Esophagus muscularis mucosa (tissue), 4 donors: ENCODE measurements at places on chromosomes 2 and 18. TPM values are rescaled to one million over a fixed set of nuclear protein-coding genes. Genes with fewer than 3 reads are reported as not detected.

DNA sequence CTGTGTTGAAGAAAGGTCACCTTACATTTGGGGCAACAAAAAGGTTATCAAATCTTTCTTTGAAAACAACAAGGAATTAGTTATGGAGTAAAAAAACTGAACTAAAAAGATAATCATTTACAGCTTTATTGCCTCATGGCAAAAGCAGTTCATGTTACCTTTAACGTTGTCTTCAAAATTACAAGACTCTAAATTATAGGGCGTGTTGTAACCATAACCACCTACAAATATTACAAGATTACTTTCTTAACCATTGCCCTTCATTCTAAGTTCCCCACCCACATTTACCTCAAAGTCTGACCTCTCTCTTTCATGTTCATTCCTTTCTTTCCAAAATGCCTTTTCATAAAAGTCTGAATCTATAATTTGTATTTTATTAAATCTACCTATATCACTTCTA, 74.6 kb upstream of the LRATD1 start:
- no peaks in the 10 kb centered on the region for H3K36me3 ChIP-seq
- no peaks in the 10 kb centered on the region for H3K4me1 ChIP-seq
- H3K27ac ChIP-seq: no peak overlapping the region
- no peak for DNase-seq

DNA sequence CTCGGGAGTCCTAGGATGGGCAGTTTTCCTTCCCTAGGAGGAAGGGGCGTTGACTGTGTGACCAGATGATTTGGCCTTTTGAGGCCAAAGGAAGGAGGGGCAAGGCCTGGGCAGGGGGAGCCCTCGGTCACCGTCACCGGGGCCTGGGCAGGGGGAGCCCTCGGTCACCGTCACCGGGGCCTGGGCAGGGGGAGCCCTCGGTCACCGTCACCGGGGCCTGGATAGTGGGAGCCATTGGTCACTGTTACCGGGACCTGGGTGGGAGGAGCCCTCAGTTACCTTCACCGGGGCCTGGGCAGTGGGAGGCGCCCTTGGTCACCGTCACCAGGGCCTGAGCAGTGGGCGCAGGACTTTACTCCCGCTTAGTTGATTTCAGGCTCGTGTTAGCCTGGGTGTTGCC, 17.3 kb downstream of the D2HGDH start:
- no peak overlapping the region for H3K27ac ChIP-seq
- H3K27me3 ChIP-seq: no peaks in the 10 kb centered on the region
- DNase-seq: no peak
- no peak overlapping the region for H3K4me3 ChIP-seq
- peaks cover 53% of the 10 kb centered on the region for H3K36me3 ChIP-seq

GRCh38 chr18:43620936-43621335, 343.6 kb upstream of the SYT4 start:
- no peaks in the 10 kb centered on the region for H3K36me3 ChIP-seq
- H3K4me3 ChIP-seq: no peak overlapping the region

GRCh38 chr18:7592305-7593071, 25.4 kb downstream of the PTPRM start:
- no peaks in the 10 kb centered on the region for H3K27me3 ChIP-seq
- H3K27ac ChIP-seq: no peak overlapping the region
- H3K4me1 ChIP-seq: peaks cover 33% of the 10 kb centered on the region
- H3K36me3 ChIP-seq: no peaks in the 10 kb centered on the region
- H3K4me3 ChIP-seq: no peak overlapping the region

GRCh38 chr2:239523147-239523953, 122.5 kb upstream of the HDAC4 start:
- no peak overlapping the region for H3K27ac ChIP-seq
- peaks cover 4% of the 10 kb centered on the region for H3K4me1 ChIP-seq
- H3K27me3 ChIP-seq: no peaks in the 10 kb centered on the region
- no peaks in the 10 kb centered on the region for H3K36me3 ChIP-seq
- no peak for DNase-seq

DNA sequence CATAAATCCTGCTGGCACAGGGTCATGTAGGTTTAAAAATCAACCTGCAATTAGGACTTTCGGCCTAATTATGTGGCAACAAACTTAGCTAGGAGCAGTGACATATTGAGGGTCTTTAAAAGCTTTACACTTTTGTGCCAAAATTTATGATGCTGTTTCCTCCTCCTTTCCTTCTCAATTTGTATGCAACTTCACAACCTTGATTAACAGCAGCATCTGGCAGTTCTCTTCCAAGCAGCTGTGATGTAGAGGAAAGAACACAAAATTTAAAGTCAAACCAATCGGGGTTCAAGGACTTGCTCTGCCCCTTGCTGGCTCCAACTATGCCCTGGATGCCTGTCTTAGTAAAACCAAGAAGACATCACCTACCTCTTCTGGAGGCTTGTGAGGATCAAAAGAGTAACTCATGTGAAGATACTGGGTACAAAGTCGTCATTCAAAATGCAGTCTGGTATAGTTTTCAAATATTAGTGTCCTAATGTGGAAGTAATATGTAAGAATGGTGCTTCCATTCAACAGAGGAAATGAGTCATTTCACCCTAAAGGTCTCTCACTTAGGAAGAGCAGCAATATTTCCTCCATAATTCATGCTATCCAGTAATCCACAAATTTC, 94.7 kb downstream of the ANKRD44 start:
- H3K36me3 ChIP-seq: no peaks in the 10 kb centered on the region
- H3K27me3 ChIP-seq: no peaks in the 10 kb centered on the region
- H3K4me1 ChIP-seq: peaks cover 7% of the 10 kb centered on the region
- no peak overlapping the region for H3K4me3 ChIP-seq
- H3K27ac ChIP-seq: peak overlapping the region; percentile 3

DNA sequence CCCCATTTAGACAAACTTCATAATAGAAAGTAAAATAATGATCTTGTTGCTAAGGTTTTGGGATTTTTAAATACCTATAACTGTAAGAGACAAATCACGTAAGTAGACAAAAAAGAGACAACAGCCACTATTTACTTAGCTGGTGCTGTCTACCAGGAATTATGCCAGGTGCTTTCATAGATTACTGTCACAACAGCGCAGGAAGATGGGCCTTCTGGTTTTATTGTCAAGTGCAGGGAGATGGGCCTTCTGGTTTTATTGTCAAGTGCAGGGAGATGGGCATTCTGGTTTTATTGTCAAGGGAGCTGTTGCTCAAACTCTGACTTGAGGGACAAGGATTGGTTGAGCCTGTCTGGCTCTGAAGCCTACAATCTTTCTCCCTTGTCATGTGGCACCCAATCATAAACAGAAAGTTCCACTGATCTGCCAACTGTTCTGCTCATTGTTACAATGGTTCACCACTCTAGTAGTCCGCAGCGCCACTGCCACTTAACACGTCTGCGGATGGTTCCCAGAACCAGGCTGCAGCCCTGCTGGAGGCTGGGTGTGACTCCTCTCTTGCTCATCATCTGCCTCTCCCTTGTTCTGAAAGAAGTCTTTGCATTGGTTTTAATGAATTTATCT, 95.0 kb downstream of the RNF144A start:
- no peaks in the 10 kb centered on the region for H3K27me3 ChIP-seq
- H3K36me3 ChIP-seq: no peaks in the 10 kb centered on the region
- no peak overlapping the region for H3K27ac ChIP-seq
- H3K4me3 ChIP-seq: no peak overlapping the region

DNA sequence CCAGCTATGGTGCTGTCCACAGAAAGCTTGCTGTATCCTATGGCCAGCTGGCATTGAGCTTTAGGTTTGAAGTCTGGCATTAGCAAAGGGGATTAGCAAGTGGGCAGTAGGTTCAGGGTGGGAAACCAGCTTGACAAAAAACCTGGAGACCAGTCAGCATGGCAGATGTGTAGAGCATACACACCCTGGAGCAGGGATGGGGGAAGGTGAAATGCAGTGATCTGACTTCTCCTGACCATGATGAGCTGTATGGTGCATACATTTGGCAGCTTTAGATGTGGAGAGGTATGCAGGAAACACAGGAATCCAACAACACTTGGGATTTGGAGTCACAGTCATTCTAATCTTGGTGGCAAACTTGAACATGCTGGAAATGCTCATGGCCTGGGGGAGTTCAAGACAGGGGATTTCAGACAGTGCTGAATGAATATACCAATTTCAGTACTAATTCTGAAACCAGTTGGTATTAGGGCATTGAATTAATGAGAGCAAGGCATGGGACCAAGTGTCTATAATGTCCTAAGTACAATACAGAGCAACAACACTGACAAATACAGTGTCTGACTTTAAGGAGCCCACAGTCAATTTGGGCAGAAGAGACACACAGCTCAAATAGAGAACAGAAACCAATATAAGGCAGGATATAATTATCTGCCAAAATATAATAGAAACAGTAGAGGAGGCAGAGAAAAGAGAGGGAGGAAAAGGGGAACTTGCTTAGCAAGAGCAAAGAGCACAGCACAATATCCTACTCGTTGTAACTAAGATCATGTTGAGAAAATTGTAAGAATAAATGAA, 11.8 kb downstream of the ARHGAP15 start:
- no peaks in the 10 kb centered on the region for H3K4me1 ChIP-seq
- no peak overlapping the region for H3K4me3 ChIP-seq
- no peaks in the 10 kb centered on the region for H3K27me3 ChIP-seq
- no peaks in the 10 kb centered on the region for H3K36me3 ChIP-seq
- H3K27ac ChIP-seq: no peak overlapping the region

Gene CPO
- total RNA-seq: 0.63 TPM

Gene EVX2
- not detected for total RNA-seq

Gene GPC1
- total RNA-seq: 71.5 TPM

Gene CYS1
- total RNA-seq: 16.9 TPM

Gene ABCB11
- total RNA-seq: not detected

Gene MC5R
- not detected for total RNA-seq

Gene CNTNAP5
- not detected for total RNA-seq

Gene TPO
- total RNA-seq: 7.1 TPM
